ENCODE measurements at places on chromosomes 5 and 9.

- peak; percentile 82 for DNase-seq
Measured at GRCh38 chr9:98333703-98334582, 78.5 kb upstream of the TBC1D2 start.

GRCh38 chr5:50964746-50965653 lies 298.6 kb downstream of the PARP8 start:
- DNase-seq, result no peak

DNA sequence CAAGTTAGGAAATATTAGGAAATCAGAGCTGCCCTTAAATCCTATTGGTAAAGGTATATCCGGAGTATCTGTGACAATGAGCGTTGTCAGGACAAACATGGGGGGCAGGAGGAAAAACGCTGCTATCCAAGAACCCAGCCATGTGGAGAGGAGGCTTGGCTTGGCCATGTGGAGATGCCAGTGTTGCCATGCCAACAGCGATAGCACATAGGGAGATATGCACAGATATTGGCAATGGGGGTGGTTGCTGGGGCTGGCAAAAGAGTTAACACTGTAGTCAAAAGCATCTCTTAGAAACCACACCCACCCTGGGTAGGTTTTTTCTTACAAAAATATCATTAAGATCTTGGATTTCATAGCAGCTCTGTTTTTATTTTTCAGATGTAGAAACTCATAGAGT lies 106.4 kb upstream of the ASTN2 start:
- no peak for DNase-seq

GRCh38 chr9:132901858-132902831 lies 23.4 kb downstream of the SPACA9 start:
- peak; percentile 68 for DNase-seq

GRCh38 chr9:121345070-121345469 lies 25.0 kb downstream of the STOM start:
- DNase-seq, result no peak

- DNase-seq, result no peak
Measured at GRCh38 chr9:3012842-3013241, 168.9 kb upstream of the PUM3 start.

- DNase-seq, result no peak
Measured at GRCh38 chr5:179417696-179418095, 72.4 kb upstream of the ADAMTS2 start.

DNA sequence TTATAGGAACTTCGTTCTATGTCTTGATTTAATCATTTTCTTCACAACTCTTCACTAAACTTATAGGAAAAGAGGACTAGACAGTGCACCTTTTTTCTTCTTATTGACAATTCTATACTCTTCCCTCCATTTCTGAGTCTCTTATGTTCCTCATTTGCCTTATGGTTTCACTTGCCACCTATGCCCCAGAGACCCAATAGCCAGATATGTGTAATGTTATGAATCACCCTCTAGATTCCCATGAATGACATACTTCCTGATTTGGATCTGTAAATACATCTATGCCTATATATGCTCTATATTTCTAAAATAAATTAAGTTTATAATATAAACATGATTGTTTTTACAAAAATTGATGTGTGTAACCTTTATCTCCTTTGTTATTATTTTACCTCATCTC lies 514.1 kb upstream of the MEF2C start:
- DNase-seq, result no peak

DNA sequence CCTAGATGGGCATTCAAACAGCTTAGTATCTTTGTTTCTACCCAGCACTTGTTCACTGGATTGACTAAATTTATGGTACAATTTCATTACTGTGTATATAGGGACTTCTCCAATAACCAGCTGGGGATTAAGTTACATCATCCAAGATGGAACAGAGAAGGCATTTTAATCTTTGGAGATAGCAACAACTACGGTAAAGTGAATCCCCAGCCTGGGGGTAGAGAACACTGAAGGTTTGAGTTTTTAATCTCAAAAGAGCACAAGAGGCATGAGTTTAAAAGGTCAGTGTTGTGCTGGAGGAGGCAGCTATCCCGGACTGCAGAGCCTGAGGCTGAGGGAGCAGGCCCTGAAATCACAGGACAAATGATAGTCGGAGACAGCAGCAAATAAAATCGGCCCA lies 28.6 kb downstream of the DDX31 start:
- DNase-seq, result no peak

DNA sequence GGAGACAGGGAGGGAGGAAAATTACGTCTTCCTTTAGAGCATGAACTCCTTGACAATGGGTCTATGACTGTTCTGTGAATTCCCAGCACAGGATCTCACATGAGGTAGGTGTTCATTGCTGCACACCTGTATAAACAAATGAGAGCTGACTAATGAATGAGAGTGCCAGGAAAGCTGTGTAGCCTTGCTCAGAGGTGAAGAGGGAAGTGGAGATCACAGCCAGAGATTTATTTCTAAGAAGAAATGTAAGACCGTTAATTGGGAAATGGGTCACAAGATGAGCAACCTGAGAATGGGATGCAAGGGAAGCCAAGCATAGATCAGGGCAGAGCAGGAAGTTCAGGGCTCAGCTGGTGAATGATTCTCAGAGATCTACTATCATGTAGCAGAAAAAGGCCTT lies 295.1 kb downstream of the CDK5RAP2 start:
- DNase-seq, result peak; percentile 65

- no peak for DNase-seq
Measured at GRCh38 chr9:131869348-131869747, 129.5 kb upstream of the RAPGEF1 start.

GRCh38 chr5:16119790-16120189 lies 59.8 kb downstream of the MARCHF11 start:
- DNase-seq, result no peak

DNA sequence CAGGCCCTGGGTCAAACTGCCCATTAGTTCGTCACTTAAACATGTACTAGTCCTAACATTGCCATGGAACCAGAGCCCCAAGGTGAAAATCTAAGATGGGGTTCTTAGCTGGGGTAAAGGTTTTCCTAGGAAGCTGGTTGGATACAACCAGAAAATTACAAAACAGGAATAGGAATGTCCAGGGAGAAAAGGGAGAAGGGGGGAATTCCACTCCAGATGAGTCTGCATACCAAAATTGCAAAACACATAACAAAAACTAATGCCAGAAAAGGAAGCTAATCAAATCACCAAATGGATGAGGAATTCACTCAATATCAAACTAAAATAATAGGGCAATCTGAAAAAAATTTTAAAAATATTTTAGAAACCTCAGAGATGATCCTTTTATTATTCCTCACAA lies 396.2 kb downstream of the EFNA5 start:
- DNase-seq, result peak; percentile 60

GRCh38 chr5:145887976-145888574 lies 15.3 kb upstream of the GRXCR2 start:
- peak; percentile 59 for DNase-seq

DNA sequence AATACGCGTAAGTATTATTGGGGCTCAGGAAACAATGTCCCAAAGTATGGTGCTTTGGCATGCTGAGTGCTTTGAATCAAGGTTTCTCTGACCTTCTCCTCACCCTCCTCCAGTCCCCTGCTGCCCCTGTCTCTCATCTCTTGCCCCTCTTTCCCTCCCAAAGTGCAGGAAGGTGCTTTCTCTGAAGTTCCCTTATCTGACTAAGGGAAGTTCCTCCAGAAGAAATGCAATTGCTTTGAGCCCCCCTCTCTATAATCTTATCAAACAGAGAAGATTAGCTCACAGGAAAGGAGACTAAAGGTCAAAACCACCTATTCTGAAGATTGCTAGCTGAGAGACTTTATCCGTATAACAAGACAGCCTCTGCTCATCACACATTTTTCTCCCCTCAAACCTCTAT lies 288.1 kb downstream of the ARL15 start:
- no peak for DNase-seq

- DNase-seq, result peak; percentile 46
Measured at GRCh38 chr9:90322296-90322695, 320.3 kb downstream of the DIRAS2 start.

GRCh38 chr9:93390953-93391515 lies 60.5 kb upstream of the FAM120A start:
- no peak for DNase-seq

- peak; percentile 93 for DNase-seq
Measured at GRCh38 chr5:13606051-13606450, 338.4 kb downstream of the DNAH5 start.

DNA sequence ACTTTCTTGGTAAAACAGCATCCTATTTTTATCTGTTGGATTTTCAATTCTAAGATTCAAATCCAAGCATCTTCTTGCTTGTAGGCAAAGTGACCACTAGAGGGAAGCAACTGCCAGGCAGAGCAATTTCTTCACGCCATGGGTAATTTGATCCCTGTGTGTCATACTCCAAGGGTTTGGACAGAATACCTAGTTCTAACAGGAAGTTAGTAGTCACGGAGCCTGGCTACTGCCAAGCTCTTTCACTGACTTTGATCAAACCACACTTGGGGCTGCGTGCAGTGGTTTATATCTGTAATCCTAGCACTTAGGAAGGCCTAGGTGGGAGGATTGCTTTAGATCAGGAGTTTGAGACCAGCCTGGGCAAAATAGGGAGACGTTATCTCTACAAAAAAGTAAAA lies 473.6 kb upstream of the TNC start:
- peak; percentile 99 for DNase-seq

DNA sequence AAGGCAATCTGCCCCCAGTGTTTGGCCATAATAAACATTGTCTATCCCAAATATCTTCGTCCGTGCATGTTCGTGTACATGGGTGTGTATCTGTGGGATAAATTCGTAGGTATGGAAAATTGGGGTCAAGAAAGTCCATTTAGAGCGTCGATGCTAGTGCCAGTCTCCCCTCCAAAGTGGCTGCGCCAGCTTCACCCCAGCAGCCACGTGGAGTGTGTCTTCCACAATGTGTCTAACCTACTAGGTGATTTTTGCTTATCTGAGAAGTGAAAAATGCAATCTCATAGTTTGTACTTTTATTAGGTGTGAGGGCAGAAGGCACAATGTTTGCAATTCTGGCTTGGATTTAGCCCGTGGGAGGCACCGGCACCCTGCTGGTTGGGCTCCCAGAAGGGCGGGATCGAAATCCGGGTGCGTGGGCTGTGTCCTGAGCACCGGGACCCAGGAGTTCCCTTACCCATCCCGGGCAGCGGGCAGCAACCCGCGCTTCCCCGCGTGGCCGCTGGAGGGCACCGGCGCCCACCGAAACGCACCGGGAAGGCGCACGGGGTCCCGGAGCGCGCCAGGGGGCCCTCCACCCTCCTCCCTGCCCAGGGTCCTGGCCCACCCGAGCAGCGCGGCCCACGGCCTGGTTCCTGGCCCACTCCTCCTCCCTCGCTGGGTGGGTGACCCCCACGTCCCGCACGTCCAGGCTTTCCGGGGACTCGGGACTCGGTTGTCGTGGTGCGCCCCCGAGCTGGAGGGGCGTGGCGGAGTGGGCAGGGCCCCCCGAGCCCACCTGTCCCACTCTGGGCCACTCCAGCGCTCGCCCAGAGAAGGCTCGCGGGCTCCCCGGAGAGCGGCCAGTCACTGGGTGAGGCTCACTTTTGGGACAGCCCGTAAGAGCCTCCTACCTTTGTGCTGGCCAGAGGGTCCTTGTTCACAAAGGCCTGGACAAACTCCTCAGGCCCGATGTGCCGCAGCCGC lies 55.4 kb upstream of the RNF130 start:
- DNase-seq, result no peak

- DNase-seq, result peak; percentile 4
Measured at GRCh38 chr9:109192732-109193361, 25.8 kb upstream of the FRRS1L start.

GRCh38 chr5:62593331-62593730 lies 14.7 kb downstream of the LRRC70 start:
- peak; percentile 25 for DNase-seq

GRCh38 chr9:137217276-137218211 lies 4.5 kb downstream of the RNF208 start:
- DNase-seq, result peak; percentile 58

DNA sequence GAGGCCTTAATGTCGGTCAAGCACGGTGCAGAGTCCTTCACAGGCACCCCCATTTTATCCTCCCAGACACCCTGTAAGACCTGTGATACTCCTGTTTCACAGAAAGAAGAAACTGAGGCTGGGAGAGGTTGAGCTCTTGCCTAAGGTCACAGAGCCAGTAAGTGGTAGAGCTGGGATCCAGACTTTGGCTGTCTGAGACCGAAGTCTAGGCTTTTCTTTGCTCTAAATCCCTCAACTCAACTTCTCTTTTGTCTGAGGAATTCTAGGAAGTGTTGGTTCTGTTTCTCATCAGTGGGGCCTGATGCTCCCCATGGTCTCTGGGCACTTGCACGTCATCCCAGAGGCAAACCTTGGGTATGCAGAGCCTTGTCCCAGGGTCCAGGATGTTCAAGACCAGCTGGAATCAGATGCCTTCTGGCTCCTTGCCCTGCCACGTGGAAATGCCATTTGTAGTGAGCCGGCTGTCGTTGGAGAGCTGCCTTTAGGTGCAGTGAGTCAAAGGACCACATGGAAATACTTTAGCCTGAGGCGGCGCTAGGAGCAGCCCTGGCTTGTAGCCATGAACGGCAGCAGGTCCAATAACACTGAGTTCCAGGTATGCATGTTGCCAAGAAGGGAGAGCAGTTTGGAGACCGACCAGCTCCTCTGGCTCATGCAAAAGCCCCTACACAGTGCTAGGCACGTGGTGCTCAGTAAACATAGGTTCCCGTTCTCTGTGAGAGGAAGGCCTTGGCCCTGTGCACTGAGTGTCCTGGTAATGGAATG lies 9.2 kb downstream of the DCANP1 start:
- DNase-seq, result peak; percentile 73

DNA sequence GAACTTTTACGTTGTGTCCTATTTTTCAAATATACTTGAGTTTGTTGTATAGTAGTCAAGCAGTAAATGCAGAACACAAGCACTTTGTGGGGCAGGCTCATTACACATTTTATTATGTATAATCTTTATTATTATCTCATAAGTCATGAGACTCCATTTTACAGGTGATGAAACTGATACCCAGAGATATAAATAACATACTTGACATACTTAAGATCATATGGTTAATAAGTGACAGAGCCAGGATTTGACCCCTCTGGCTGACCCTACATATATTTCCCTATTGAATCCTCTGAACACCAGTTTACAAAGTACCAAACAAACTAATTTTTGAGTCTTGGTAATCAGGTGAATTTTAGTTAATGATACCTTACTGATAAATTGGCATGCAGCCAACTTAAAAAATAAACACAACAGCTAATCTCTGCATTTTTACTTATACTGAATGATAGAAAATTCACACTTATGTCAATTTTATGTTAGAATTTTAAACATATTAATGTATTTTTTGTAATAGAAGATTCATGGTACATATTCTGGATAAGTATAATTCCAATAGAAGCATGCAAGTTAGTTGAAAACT lies 305.0 kb upstream of the MEF2C start:
- DNase-seq, result no peak

- peak; percentile 36 for DNase-seq
Measured at GRCh38 chr5:142446131-142446959, 121.5 kb upstream of the SPRY4 start.

- DNase-seq, result no peak
Measured at GRCh38 chr5:111453295-111453694, 59.0 kb downstream of the STARD4 start.
